ENCODE measurements at places on chromosomes 6 and 20.

DNA sequence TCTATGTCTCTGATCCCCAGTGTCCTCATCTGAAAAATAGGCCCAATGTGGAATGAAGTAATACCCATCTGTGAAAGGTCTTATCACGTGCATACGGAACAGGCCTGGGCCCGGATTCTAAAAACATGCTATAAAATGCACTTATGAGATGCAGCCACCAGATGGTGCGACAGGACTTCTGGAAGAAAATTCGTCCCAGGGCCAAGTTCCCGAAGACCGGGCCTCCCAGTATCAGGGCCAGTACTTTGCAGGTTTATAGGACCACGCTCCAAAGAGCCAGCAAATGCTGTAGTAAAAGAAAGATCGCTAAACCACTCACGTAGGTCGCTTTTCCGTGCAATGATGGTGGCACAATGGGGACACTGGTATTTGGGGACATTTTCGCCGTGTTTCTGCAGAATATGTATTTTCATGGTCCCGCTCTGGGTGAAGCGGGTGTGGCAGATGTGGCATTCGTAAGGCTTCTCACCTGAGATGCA, 10.6 kb downstream of the CTCFL start:
- DNase-seq = peak; percentile 34

GRCh38 chr6:33877982-33878535, 74.3 kb upstream of the MLN start:
- no peak for DNase-seq

DNA sequence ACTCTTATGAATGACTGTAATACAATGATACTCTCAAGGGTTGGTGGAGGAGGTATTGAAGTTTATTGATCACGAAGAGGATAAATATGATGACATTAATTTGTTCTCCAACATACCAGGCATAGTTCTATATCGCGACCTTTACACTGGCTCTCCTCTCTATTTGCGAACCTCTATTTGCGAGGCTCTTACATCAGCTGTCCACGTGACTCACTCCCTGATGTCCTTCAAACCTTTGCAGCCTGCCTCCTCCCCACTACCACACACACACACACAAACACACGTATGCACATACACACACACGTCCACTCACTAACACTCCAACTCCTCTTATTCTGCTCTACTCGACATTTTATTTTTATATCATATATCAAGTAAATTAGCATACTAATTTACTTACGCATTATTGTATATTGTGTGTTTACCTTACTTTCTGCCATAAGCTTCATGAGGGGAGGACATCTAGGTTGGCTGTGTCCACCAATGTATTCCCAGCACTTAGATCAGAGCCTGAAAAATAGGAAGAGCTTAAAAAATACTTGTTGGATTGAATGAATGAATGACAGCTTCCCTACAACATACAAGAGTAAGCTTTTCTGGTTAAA, 53.3 kb upstream of the TNFRSF21 start:
- DNase-seq = no peak

- no peak for DNase-seq
These were observed 453.4 kb upstream of the AGPAT4 start for GRCh38 chr6:161727083-161727833.

- no peak for DNase-seq
These were observed 10.6 kb upstream of the RBBP8NL start for GRCh38 chr20:62437927-62438326.

DNA sequence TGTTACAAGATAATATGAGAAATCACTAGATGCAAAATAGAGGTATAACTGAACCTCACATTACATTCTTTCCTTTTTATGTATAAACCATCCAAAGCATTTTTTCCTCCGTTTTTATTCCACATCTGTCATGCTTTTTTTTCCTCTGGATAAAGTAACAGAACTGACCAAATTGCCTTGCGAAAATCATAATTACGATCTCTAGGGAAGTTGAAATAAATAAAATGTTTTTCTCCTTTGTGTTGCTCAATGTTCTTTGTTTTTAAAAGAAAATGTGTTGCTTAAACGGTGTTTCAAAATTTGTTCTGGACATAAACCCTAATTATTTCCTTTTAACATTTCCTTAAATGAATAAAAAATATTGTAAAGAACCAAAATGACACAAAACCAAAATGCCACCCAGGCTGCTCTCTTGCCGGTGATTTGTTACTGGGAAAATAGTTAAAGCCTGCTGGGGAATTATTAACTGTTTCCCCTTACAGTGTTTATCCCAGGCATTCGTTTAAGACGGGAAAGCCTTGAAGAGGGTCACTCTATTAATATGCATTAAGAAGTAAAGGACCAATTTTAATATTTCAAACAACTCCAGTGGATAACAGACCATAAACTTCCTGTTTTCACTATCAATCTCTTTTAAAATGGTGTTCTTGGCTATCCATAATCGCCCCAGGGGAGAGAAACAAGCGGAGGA, 1.7 kb upstream of the ADGRB3 start:
- DNase-seq = no peak

DNA sequence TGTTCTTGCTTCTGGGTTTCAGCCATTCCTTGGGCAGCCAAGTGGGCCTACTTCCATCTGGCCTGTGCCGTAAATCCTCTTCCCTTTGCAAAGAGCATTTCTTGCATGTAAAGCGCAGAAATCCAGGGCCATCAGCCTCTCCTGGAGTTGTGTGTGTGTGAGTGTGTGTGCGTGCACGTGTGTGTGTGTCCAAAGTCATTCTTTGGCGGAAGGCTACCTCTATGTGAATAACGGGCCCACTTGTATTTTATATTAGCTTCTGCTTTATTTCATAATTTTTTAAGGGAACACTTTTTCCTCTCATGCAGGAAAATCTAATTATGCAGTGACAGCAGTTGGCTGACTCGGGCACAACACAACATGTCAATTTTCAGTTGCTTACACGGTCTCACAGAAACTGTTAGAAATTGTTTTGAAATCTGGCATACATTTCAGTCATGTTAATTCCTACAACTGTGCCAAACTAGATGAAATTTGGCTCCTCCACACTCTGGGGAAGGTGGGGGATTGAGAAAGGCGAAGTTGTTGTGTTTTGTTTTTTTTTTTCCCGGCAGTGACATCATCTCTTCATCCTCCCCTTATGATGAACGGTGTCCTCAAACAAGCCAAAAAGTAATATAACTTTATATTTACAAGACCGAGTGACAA, 223.7 kb upstream of the TSHZ2 start:
- no peak for DNase-seq

DNA sequence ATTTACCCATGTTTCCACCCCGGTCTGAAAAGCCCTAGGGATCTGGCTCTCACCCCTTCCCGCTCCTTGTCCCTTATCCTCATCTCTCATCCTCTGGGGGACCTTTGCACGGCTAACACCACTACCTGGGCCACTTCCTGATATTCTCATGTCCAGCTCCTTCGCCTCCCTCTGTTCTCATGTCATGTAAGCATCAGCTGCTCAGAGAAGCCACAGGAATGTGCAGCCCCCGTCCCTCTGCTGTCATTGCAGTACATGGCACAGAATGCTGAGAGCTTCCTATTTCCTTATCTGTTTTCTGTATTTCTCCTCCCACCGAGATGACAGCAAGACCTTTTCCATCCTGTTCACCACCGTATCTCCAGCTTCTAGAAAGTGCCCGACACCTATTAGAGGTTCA, 102.4 kb downstream of the MTHFD1L start:
- DNase-seq = no peak

- no peak for DNase-seq
These were observed 110.7 kb downstream of the ASXL1 start for GRCh38 chr20:32468860-32469259.

- DNase-seq = no peak
These were observed 679.5 kb downstream of the MAFB start for GRCh38 chr20:40009542-40009941.
